ENCODE measurements at places on chromosomes 7 and 10. TPM values are rescaled to one million over a fixed set of nuclear protein-coding genes. Genes with fewer than 3 reads are reported as not detected.

ERVW-1 gene
- total RNA-seq, result not detected

GRCh38 chr10:17854044-17854652, 45.0 kb downstream of the MRC1 start:
- H3K4me1 ChIP-seq, result no peaks in the 10 kb centered on the region
- no peak overlapping the region for H3K4me3 ChIP-seq
- no peaks in the 10 kb centered on the region for H3K27me3 ChIP-seq
- DNase-seq, result no peak
- no peak overlapping the region for H3K27ac ChIP-seq

- H3K27me3 ChIP-seq, result no peaks in the 10 kb centered on the region
- H3K4me1 ChIP-seq, result no peaks in the 10 kb centered on the region
- no peak overlapping the region for H3K4me3 ChIP-seq
- no peaks in the 10 kb centered on the region for H3K36me3 ChIP-seq
- no peak for DNase-seq
These were observed 167.8 kb downstream of the CCDC71L start for GRCh38 chr7:106493041-106493731.

SUN3 gene
- not detected for total RNA-seq

GRCh38 chr10:28880683-28880950, 203.3 kb downstream of the BAMBI start:
- no peaks in the 10 kb centered on the region for H3K27me3 ChIP-seq
- no peak overlapping the region for H3K4me3 ChIP-seq
- no peaks in the 10 kb centered on the region for H3K36me3 ChIP-seq
- no peak overlapping the region for H3K27ac ChIP-seq
